ENCODE measurements at places on chromosomes 3 and 15. TPM values are rescaled to one million over a fixed set of nuclear protein-coding genes. Genes with fewer than 3 reads are reported as not detected.

The OCA2 gene
- 1.4 TPM for total RNA-seq

The ATOSA gene
- 93.4 TPM for total RNA-seq

The WDR53 gene
- total RNA-seq: 14.2 TPM

The ZPLD1 gene
- total RNA-seq: not detected

The COLQ gene
- not detected for total RNA-seq

The ZNF80 gene
- total RNA-seq: not detected

The PLXNA1 gene
- 56.7 TPM for total RNA-seq

The CCDC80 gene
- 6.4 TPM for total RNA-seq

The CLDN16 gene
- not detected for total RNA-seq

The MAP1A gene
- total RNA-seq: 12.7 TPM

The SHC4 gene
- total RNA-seq: not detected

The IL16 gene
- 5.2 TPM for total RNA-seq

The TRAT1 gene
- total RNA-seq: not detected

The GPR62 gene
- total RNA-seq: not detected

The BUB1B gene
- total RNA-seq: 15.3 TPM

The CRABP1 gene
- total RNA-seq: 2.7 TPM

The MYO5C gene
- total RNA-seq: 73.2 TPM

The SCAMP5 gene
- total RNA-seq: 11.3 TPM

The PIERCE2 gene
- not detected for total RNA-seq

The CHRM5 gene
- not detected for total RNA-seq

The TLR9 gene
- total RNA-seq: not detected

The TEX9 gene
- 1.8 TPM for total RNA-seq

The LYZL4 gene
- not detected for total RNA-seq

The NEK10 gene
- 1.9 TPM for total RNA-seq

The SPTBN5 gene
- total RNA-seq: 0.75 TPM

The RBP2 gene
- total RNA-seq: not detected

The KLHL6 gene
- total RNA-seq: 2.0 TPM

The HRG gene
- not detected for total RNA-seq

The CCR8 gene
- total RNA-seq: not detected

The PIK3CA gene
- 11.6 TPM for total RNA-seq

The NTRK3 gene
- total RNA-seq: 2.2 TPM

The NR2E3 gene
- total RNA-seq: not detected

The GP9 gene
- total RNA-seq: not detected

The CLEC3B gene
- 6.0 TPM for total RNA-seq

The SLC22A14 gene
- not detected for total RNA-seq

The SAXO2 gene
- 3.0 TPM for total RNA-seq

The P2RY14 gene
- total RNA-seq: not detected

The MEIS2 gene
- 43.4 TPM for total RNA-seq

The FANCD2OS gene
- not detected for total RNA-seq

The BFSP2 gene
- not detected for total RNA-seq

The GOLGA6L1 gene
- total RNA-seq: not detected

The SENP8 gene
- total RNA-seq: 2.4 TPM

The COL6A6 gene
- total RNA-seq: not detected

The FBXO40 gene
- total RNA-seq: not detected

The MESP2 gene
- 0.96 TPM for total RNA-seq

The CIAO2A gene
- 94.3 TPM for total RNA-seq

The DNAH12 gene
- not detected for total RNA-seq
